A673 (cell line): ENCODE measurements at places on chromosomes 6 and 20. TPM values are rescaled to one million over a fixed set of nuclear protein-coding genes. Genes with fewer than 3 reads are reported as not detected.
A peak's percentile ranks its signal among the peaks of the same experiment; 100 is the strongest.

INSM1 gene
- not detected in 2 replicates for total RNA-seq

GRCh38 chr6:18148304-18149025, 6.4 kb downstream of the TPMT start:
- peak; percentile 17 for DNase-seq
- H3K4me3 ChIP-seq, result no peak overlapping the region
- H3K36me3 ChIP-seq, result peaks cover 3% of the 10 kb centered on the region
- no peaks in the 10 kb centered on the region for H3K27me3 ChIP-seq
- H3K4me1 ChIP-seq, result peaks cover 6% of the 10 kb centered on the region

DNA sequence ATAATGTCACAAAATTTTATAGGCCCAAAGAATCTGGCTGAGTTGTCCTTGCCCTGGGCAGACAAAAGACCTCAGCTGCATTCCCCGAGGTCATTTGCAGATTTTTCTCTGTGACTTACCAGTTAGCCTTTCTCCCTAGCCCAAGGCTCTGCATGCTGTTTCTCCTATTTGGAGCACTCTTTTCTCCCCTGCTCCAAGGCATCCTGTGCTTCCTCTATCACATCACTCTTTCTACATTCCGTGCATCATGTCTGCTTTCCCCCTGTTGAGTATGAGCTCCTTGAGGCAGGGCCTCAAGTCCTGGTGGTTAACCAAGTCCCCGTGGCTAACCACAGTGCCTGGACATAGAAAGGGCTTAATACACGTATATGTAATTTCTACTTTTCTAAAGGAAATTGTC, 593 bp upstream of the GSTA3 start:
- H3K4me1 ChIP-seq, result no peaks in the 10 kb centered on the region
- no peak overlapping the region for H3K4me3 ChIP-seq
- no peaks in the 10 kb centered on the region for H3K36me3 ChIP-seq
- no peak overlapping the region for H3K27ac ChIP-seq
- H3K27me3 ChIP-seq, result no peaks in the 10 kb centered on the region

ABHD16B gene
- not detected in 2 replicates for total RNA-seq

GRCh38 chr6:81875782-81876293, 123.4 kb upstream of the TENT5A start:
- no peak overlapping the region for H3K27ac ChIP-seq
- peak; percentile 16 for DNase-seq
- no peaks in the 10 kb centered on the region for H3K27me3 ChIP-seq

MCCD1 gene
- not detected in 2 replicates for total RNA-seq
